Activated CD4-positive, alpha-beta T cell treated with anti-CD3 and anti-CD28 coated beads, Interleukin-2, amount 50 U/mL, for 24 hours (primary cell): ENCODE measurements at places on chromosomes 6 and 20.

GRCh38 chr6:125220712-125221111 lies 67.1 kb downstream of the TPD52L1 start:
- DNase-seq, result no peak

GRCh38 chr6:130970839-130971410 lies 92.1 kb downstream of the EPB41L2 start:
- DNase-seq, result no peak

GRCh38 chr6:33575211-33575610 lies 4.9 kb downstream of the BAK1 start:
- no peak for DNase-seq

DNA sequence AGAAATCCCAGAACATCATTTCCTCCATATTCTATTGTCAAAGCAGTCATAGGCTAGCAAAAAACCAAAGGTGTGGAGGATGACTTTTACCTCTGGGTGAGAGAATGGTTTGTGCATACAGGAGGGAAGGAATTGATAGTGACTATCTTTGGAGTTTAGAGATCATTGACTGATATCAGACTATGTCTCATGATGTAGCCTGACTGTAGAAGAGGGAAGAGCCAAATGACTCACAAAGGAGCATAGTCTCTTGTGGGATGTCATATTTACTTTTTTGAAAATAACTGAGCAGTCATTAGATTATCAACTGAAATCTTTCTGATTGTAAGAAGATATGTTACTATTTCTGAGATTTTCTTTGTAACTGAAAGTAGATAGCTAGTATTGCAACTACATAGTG lies 158.5 kb downstream of the FLRT3 start:
- no peak for DNase-seq

- peak; percentile 55 for DNase-seq
Measured at GRCh38 chr6:31729515-31729978, 448 bp upstream of the DDAH2 start.

GRCh38 chr6:68317366-68317765 lies 317.7 kb upstream of the ADGRB3 start:
- no peak for DNase-seq

GRCh38 chr6:7126754-7127153 lies 19.0 kb downstream of the RREB1 start:
- no peak for DNase-seq

GRCh38 chr6:143498428-143498827 lies 13.1 kb downstream of the FUCA2 start:
- DNase-seq, result no peak
